ENCODE measurements at places on chromosomes 2 and 18. TPM values are rescaled to one million over a fixed set of nuclear protein-coding genes. Genes with fewer than 3 reads are reported as not detected.

Gene NETO1
- 1.5 TPM for total RNA-seq

Gene TXNDC2
- total RNA-seq = 0.10 TPM

Gene LAMA3
- total RNA-seq = under 0.01 TPM

Gene SLC1A4
- 3.6 TPM for total RNA-seq

Gene ZBTB7C
- not detected for total RNA-seq

Gene GRHL1
- 3.9 TPM for total RNA-seq

Gene CD207
- total RNA-seq = 0.10 TPM

Gene SERPINB13
- total RNA-seq = not detected

Gene VWA3B
- total RNA-seq = not detected

Gene TWIST2
- total RNA-seq = 0.21 TPM

Gene FAM237A
- not detected for total RNA-seq

Gene TTR
- total RNA-seq = not detected

Gene TUBA4B
- total RNA-seq = not detected

Gene ELOA2
- under 0.01 TPM for total RNA-seq

Gene CCDC74B
- total RNA-seq = 0.10 TPM

Gene SPP2
- not detected for total RNA-seq

Gene UGT1A10
- total RNA-seq = not detected

Gene CYP27C1
- not detected for total RNA-seq

Gene IL1R2
- total RNA-seq = 1.4 TPM

Gene GALNT3
- total RNA-seq = 20.4 TPM

Gene STK39
- 12.6 TPM for total RNA-seq

Gene CNGA3
- total RNA-seq = not detected

Gene CD302
- 64.3 TPM for total RNA-seq

Gene LRRFIP1
- total RNA-seq = 128 TPM

Gene CHST10
- total RNA-seq = 6.0 TPM

Gene ADD2
- total RNA-seq = 2.4 TPM

Gene PNPT1
- total RNA-seq = 10.8 TPM

Gene SLC4A5
- 6.7 TPM for total RNA-seq

Gene ATP6V1B1
- total RNA-seq = not detected

Gene COL4A3
- total RNA-seq = 2.4 TPM
